ENCODE measurements at places on chromosomes 7 and 10.

DNA sequence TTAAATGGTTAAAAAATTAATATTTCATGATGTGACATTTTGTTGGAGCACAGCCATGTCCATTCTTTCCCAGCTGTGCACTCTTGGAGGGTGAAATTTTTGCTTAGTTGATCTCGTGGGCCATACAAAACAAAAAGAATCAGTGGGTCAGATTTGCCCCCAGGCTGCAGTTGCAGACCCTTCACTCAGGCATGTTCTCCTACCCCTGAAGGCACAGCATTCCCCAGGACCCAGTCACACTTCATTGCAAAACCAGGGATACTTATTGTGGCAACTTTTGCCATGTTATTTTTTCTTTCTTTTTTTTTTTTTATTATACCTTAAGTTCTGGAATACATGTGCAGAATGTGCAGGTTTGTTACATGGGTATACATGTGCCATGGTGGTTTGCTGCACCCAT lies 6.0 kb downstream of the TAS2R40 start:
- DNase-seq, result no peak

- peak; percentile 38 for DNase-seq
Measured at GRCh38 chr7:66696774-66697191, 43.8 kb upstream of the RABGEF1 start.

DNA sequence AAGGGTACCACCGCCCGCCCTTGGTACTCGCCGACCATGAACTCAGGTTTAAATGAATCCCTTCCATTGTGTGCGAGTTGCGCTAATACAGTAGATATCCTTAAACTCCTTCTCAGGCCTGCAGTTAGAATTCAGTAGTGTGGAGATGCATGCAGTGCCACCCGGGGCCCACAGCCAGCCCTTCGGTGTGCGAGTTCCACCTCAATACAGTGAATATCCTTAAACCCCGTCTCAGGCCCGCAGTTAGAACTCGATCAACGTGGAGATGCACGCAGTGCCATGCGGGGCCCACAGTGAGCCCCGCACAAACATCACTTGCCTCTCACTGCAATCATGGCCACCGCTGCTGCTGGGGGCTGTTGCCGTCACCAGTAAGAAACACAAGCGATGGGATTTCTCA lies 261.9 kb downstream of the MAD1L1 start:
- no peak for DNase-seq

DNA sequence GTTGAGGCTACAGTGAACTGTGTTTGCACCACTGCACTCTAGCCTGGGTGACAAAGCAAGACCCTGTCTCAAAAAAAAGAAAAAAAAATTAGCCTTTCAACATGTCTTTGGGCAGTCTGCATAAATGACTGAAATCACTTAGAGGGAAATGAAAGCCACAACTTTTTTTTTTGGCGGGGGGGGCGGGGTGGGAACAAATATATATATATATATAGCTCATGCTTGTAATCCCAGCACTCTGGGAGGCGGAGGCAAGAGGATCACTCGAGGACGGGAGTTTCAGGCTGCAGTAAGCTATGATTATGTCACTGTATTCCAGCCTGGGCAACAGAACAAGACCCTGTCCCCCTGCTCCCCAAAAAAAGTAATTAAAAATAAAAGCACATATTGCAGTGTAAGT lies 23.4 kb upstream of the MICU1 start:
- DNase-seq, result no peak

All from fibroblast of skin of abdomen (primary cell).